ENCODE measurements at places on chromosomes 3 and 15. TPM values are rescaled to one million over a fixed set of nuclear protein-coding genes. Genes with fewer than 3 reads are reported as not detected.

The GOLGA8T gene
- total RNA-seq: 1.6 TPM

The ETFA gene
- total RNA-seq: 244 TPM

The WDR93 gene
- 0.21 TPM for total RNA-seq

The P2RY14 gene
- not detected for total RNA-seq
